DMS153 (cell line): ENCODE measurements at places on chromosomes 12 and 14.

DNA sequence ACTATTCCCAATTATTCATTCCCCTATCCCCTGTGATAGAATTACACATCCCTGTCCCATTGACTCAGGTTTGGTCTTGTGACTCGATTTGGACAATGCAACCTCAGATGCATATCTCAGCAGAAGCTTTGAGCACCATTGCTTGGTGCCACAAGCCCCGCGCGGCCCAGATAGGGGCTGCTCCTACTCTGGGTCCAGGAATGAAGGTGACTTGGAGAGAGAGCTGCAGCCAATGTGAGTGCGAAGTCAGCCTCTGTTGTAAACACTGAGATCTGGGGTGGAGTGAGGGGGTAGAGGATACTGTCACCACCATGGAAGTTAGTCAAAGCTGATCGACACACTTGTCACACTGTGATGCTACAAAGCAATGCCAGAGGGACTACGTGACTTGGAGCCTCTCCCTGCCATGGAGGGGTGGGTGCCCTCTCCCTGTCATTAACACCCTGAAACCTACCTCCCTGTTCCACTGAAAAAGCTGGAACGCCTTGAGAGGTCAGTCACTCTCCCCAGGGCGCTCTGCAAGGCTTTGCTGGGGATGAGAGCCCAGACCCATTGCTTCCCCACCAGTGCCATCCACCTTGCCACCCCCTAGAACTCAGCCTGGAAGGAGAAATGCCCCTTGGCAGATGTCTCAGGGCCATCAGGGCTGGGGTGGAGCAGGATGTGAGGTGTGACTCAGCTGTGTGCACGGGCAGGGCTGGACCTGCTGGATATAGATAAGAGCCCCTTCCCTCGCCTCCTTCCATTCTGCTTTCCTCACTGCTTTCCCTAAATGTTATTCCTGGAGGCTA is 6.6 kb upstream of the PLEK2 start:
- no peak for DNase-seq

DNA sequence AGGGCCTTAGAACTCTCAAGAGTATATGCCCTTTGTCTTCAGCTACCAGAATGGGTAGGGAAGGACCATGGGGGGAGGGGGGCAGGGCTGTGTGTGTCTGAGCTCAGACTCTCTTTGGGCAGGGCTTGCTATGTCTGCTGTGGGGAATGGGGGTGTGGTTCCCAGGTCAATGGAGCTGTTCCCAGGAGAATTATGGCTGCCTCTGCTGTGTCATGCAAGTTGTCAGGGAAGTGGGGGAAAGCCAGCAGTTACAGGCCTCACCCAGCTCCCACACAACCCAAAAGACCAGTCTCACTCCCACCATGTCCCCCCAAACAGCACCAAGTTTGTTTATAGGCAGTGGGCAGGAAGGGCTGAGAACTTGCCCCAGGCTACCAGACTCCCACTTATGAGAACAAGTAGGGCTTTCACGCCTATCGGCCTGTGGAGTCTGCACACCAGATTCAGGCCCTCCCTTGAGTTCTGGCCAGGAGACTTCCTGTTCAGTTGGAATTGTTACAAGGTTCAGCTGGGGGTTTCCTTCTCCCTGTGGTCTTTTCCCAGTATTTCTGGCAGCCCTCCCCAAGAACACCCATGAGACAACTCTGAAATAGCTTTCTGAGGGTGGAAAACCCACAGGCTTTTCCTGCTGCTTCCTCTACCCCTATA is 6.1 kb upstream of the SERPINA11 start:
- DNase-seq = no peak

GRCh38 chr14:97945631-97946030 is 1148.4 kb downstream of the VRK1 start:
- no peak for DNase-seq

DNA sequence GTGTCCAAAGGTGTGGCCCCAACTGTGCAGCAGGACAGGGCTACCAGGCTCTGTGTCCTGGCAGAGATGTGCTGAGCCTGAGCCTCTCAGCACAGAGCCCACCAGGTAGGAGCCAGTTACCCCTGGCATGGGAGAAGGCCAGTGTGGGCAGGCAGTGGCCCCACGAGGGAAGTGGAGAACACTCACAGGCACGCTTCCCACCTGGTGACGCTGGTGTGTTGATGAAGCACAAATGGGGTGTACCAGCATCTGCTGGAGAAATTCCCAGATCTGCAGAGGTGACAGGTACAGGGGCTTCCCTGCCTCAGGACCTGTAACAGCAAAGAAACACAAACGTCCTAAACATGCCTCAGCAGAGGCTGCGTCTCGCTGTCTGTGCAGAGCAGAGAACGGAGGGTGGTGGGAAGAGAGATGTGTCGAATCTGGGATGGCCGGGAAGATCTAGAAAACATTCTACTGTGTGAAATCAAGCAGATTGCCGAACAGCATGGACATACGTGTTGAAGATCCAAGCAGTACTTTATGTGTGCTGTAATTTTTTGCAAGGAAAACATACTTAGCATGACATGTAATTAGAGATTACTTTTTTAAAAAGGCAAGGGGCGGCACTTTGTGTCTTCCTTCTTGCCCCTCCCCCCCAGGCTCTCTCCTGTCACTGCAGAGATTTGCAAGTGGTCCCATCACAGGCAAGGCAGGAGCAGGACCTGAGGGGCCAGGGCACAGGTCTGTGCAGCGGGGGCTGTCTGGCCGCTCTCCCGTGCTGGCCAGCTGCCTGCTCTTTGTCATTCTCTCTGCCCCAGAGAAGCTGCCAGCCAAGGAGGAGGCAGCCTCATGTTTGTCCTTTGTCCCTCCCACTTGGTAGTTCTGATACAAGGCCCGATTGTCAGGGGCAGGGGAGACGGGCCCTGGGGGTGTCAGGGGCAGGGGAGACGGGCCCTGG is 17.3 kb downstream of the HIP1R start:
- DNase-seq = no peak

DNA sequence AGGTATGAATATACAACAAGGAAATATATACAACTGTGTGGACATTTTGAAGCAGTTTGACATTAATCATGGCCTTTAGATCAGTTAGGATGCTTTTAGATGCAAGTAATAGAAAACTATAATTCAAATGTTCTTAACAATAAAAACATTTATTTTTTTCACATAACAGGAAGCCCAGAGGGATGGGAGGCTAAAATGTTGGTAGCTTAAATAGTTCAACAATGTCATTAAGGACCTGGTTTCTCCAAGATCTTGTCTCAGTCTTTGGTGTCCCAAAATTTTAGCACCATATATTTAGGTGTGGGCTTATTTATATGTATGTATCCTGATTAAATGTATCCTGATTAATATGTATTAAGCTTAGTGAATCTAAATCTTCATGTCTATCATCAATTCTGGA is 292.4 kb downstream of the NUAK1 start:
- DNase-seq = no peak

- no peak for DNase-seq
These were observed 20.2 kb downstream of the TMEM106C start for GRCh38 chr12:47983541-47984115.

- DNase-seq = no peak
These were observed 1.4 kb upstream of the FBXL14 start for GRCh38 chr12:1595690-1596347.

- DNase-seq = no peak
These were observed 33.1 kb downstream of the DAAM1 start for GRCh38 chr14:59221568-59221967.

GRCh38 chr14:39229222-39229543 is 4.5 kb upstream of the MIA2 start:
- DNase-seq = no peak

DNA sequence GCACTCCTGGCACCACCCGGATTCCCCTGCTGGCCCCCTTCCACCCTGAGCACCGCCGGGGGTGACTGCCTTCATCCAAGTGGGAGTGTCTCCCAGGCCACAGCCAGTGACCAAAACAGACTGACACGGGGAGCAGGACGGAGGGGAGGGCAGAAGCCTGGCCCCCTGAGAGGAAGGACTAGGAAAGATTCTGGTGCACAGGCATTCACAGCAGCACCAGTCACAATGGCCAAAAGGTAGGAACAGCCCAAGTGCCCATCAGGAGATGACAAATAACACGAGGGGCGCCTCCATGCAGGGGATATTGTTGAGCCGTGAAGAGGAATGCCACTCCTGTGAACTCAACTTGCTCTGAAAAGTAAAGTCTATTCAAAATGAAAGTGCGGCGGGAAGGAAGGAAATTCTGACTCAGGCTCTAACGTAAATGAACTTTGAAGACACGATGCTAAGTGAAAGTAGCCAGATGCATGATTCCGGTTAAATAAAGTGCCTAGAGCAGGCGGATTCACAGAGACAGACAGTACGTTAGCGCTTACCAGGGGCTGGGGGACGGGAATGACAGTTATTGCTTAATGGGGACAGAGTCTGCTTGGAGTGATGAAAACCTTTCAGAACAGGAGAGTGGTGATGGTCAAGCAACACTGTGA is 146.1 kb upstream of the NCOR2 start:
- no peak for DNase-seq

- DNase-seq = no peak
These were observed 868 bp downstream of the SPATA7 start for GRCh38 chr14:88386256-88386794.

DNA sequence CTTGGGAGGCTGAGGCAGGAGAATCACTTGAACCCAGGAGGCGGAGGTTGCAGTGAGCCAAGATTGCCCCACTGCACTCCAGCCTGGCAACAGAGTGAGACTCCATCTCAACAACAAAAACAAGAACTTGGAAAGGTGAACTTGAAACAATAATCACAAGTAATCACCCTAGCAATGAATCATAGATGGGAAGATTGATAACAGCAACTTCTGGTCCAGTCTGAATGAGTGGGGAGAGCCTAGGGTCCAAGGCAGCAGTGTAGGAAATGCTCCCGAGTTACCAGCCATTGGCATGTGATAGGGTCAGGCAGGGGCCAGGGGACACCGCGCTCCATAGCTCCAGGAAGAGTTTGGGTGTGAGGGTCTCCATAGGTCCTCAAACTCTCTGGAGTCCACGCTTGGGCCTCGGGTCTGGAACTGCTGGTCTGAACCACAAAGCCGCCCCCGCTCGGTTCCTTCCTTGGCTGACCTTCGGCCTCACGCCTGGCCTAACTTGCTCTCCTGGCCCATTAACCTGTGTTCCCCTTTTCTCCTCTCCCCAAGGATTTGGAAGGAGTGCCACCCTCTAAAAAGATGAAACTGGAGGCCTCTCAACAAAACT is 19.9 kb upstream of the MLXIP start:
- no peak for DNase-seq

DNA sequence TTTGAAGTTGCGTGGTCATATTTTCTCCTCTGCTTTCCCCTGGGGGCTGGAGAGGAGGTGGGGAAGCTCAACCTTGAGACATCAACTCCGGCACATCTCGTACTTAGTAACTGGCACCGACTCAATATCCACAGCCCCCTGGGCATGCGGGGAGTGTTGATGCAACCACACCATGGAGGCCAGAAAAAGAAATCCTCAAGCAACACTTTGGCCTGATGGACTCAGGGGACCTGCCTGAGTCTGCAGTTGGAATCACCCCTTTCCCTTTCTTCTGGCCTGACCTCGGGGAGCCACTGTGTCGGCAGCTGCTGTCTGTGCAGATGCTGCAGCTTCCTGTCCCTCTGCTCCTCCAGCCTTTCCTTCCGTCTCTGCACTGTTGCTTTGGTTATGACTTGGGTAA is 11.4 kb upstream of the AACS start:
- DNase-seq = no peak

DNA sequence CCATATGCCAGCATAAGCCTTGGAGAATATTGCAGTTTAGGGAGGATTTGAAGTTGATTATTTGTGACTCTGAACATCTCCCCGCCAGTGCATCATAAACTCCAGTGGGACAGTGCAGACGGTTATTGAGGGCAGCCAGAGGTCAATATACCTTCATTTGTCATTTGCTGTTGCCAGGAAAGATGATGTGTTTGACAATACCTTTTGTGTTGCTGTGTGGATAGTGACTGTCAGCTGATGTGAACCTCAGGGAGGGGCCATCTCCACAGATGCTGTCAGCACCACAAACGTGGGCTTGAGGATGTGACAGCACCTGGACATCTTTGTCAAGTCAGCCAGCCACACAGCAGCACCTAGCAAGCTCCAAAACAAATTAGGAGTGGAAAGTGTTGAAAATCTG is 11.5 kb downstream of the CCDC198 start:
- no peak for DNase-seq

GRCh38 chr12:63152321-63152700 is 1.3 kb upstream of the AVPR1A start:
- no peak for DNase-seq

- peak; percentile 87 for DNase-seq
These were observed 17.2 kb downstream of the NKX2-1 start for GRCh38 chr14:36502558-36503508.

- DNase-seq = no peak
These were observed 35.7 kb downstream of the ADGRD1 start for GRCh38 chr12:130989391-130989790.

- DNase-seq = no peak
These were observed 2.1 kb downstream of the BICD1 start for GRCh38 chr12:32108787-32109186.

DNA sequence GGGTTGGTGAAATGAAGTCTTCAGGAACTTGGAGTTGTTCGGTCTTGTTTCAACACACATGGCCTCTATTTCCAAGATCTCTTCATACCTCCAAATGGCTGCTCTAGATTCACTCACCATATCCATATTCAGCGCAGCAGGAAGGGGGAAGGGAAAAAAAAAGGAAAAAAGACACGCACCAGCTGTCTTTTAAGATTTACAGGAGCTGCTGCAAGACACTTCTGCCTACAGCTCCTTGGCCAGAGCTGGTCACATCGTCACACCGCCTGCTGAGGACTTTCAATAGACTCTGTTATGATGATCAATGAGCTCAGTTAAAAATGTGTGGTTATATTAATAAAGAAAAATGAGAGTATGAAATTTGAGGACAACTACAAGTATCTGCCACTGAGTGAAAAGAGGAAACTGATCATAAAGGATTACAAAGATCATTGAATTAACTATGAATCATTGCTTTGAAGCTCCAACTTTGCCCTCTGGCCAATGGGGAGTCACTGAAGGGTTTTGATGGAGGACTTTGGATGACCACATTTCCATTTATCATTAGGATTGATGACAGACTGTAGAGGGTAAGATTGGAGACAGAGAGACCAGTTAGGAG is 182.1 kb upstream of the HMGA2 start:
- DNase-seq = no peak

GRCh38 chr12:105671720-105672119 is 341.2 kb downstream of the C12orf75 start:
- no peak for DNase-seq

- DNase-seq = no peak
These were observed 26.3 kb downstream of the EML1 start for GRCh38 chr14:99819514-99819913.

DNA sequence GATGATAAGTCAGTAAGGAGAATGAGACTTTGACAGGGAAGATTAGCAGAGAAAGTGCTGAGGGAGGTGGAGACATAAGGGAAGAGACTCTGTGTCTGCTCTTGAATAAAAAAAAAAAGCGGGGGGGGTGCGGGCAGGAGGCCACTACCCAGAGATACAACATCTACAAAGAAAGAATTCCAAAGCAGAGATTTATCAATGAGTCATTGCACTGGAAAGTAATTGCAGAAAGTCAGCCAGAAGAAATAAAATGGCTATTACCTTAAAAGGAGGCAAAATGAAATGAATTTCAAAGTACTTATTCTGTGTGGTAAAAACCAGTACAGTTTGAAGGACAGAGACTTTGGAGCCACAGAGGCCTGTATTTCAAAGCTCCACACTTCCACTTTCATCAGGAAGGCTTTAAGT is 267.1 kb upstream of the PRKD1 start:
- DNase-seq = no peak
